Germinal center (tissue), 1 donor: ENCODE measurements at places on chromosomes 2 and 18.
A peak's percentile ranks its signal among the peaks of the same experiment; 100 is the strongest.

DNA sequence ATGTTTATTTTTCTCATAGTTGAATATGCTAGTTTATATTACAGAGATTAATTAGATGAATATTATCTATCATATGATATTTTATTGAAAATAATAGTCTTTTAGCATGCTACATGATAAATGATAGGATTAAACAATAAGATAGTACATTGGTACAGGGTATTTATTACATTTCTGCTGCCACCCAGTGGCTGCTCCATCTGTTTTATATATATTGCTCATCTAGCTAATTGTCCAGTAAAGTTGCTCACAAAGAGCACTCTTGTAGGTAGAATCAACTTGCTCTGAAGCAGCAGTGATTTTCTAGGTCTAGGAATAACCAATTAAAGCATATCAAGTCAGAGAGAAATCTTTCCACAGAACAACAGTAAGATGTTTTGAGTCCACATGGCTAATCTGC is 183.3 kb downstream of the ASXL3 start:
- no peak for DNase-seq

DNA sequence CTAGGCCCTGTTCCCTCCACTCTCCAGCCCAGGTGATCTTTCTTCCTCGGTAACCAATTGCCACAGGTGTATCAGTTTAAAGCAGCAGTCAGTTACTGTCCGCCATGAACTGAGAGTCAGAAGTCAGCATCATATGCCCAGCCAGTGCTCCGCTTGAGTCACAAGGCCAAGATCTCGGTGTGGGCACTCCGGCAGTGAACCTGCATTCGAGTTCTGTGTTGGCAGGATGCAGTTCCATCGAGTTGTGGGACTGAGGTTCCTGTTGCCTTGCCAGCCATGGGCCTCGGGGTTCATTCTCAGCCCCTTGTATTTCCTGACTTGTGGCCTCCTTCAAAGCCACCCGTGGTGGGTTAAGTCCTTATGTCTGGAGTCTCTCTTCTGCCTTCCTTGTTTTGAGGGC is 3.1 kb upstream of the TMEM185B start:
- DNase-seq: no peak

- DNase-seq: no peak
These were observed 30.2 kb downstream of the UGP2 start for GRCh38 chr2:63871864-63872263.

DNA sequence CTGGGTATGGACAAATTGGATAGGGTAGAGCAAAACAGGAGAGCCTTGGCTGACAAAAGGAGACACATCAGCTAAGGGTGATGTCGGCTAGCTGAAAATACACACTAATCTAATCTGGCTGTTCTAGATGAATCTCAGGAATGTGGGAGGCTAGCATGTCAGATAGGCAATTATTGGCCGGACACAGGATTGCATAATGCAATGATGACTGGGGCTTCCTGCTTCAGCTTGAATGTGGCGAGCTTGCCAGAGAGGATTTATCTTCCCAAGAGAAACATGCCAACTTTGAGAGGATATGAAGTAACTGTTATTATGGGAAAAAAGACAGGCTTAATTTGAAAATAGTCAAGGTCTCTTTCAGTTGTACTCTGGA is 102.4 kb downstream of the TRIB2 start:
- DNase-seq: no peak

DNA sequence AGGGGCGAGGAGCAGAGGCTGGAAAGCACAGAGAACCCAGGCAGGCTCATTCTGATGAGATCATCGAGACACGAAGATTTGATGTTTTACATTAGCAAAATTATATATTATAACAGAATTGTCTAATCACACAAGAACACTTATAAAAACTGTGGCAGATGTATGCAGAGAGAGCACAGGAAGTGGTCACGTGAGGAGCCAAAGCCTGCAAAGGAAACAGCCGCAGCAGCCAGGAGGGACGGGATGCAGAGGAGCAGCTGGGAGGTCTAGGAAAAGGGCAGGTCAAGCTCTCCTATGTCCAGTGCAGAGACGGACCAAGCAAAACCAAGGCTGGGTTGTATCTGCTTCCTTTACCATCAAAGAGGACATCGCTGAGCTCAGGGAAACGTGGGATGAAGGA is 355.1 kb upstream of the MYT1L start:
- no peak for DNase-seq

- DNase-seq: no peak
These were observed 7.7 kb downstream of the CD28 start for GRCh38 chr2:203714112-203714511.

GRCh38 chr2:16125614-16126516 is 185.5 kb downstream of the MYCN start:
- DNase-seq: no peak

GRCh38 chr2:131521961-131522781 is 5.5 kb upstream of the CCDC74A start:
- no peak for DNase-seq

DNA sequence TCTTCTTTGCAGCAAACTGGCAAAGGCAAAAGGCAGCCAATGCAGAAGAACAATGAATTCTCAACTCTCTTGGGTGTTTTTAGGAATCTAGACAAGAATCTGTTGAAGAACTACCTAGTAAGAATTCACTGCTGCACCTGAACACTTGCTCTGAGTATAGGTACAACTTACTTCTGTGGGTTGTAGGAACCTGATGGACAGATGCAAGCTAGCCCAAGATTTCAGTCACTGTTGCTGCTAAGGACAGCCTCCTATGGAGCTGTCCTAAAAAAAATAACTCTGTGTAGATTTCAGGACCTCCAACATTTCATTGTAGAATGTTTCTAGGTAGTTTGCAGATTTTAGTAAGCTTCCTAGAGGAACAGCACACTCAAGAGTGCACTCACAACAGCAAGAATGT is 363.5 kb downstream of the CBLN2 start:
- no peak for DNase-seq

GRCh38 chr2:191030521-191031154 is 16.7 kb upstream of the STAT1 start:
- peak; percentile 54 for DNase-seq

DNA sequence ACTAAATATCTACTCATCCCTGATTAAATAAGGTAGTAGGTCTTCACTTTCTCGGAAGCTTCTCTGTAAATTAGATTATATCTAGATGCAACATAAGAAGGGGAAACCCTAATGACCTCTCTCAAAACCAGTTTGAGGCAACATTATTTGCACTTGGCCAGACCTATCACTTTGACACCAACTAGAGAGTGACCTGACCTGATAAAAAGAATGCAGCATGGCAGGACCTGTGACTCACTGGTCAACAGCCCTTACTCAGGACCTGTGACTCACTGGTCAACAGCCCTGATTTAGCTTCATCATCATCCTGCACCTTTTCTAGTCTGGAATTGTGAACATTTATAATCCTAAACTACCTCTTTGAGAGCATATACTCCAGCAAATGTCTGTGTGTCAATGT is 1957.7 kb upstream of the CELF4 start:
- DNase-seq: no peak

DNA sequence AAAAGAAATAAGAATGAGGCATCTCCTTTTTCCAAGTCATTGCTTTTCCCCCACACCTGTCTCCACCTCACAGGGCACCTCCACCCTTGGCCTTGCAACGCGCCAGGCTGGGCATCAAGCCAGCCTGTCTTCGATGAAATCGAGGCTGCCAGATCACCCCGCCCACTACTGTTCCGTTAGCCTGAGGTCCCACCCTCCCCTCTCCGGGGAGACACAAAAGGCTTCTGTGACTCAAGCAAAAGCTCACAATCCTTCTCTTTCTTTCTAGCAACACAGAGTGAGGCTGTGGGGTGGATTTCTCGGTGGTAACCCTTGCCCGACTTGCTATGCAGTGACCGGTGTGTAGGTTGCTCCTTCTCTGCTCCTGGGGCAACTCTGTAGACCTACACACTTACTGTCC is 9.9 kb downstream of the TNP1 start:
- DNase-seq: no peak

GRCh38 chr2:219175928-219176817 is 552 bp downstream of the CNPPD1 start:
- DNase-seq: peak; percentile 69
